CD4-positive, alpha-beta T cell treated with Interleukin-6 at 100 ng/mL for 8 hours (primary cell): ENCODE measurements at places on chromosomes 6 and 20.

DNA sequence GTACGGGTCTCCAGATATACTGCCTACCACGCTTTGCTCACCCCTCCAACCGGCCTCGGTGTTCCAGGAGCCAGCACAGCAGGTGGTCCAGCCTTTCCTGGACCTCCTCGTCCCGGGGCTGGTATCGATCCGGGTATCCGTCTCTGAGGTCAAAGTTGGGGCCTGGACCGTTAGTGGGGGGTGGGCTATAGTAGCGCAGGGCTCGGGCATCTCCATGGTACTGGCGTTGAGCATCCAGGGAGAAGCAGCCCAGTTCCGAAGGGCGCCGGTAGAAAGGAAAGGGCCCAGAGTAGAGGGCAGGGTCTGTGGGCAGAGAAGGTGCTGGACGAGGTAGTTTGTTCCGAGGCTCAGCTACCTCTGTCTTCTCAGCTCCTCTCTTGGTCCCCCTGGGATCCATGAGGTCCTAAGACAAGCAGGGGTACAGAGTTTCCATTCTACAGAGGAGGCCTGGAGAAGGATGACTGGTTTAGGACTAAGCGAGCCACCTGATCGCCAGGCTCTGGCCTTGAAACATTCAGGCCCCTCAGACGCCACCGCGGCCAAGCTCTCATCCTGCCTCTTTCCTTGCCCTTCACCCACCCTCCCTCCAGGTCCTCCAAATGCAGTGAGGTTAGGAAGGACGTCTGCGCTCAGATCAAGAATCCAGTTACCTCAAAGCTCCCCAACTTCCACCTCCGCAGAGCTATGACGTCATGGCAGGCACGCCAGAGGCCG lies 502 bp downstream of the DXO start:
- no peak for DNase-seq

DNA sequence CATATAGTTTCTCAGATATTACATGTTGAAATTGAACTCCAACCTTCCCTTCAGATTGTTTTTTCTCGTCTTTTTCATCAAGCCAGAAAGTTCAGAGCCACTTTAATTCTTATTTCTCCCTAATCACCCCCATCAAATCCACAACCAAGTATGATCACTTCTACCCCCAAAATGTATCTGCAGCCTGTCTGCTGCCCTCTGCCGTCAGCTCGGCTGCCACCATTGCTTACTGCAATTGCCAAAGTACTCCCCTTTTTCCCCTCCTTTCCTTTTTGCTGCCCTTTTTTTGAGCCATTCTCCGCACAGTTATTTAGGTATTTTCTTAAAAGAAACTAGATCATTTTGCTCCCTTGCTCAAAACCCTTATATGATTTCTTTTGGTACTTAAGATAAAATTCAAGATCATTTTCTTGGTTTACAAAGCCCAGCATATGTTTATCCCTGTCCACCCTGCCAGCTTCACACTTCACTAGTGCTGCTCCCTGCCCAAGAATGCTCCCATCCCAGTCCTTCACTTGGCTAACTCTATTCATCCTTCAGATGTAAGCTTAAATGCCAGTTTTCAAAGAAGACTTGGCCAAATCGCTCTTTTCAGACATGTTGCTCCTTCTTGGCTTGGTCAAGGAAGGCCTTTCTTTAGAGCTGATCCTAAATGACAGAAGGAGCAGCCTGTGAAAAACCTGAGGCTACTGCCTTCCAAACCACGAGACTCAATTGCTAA lies 63.7 kb downstream of the SH3BGRL2 start:
- no peak for DNase-seq

GRCh38 chr20:49948809-49949507 lies 12.8 kb downstream of the RNF114 start:
- no peak for DNase-seq

DNA sequence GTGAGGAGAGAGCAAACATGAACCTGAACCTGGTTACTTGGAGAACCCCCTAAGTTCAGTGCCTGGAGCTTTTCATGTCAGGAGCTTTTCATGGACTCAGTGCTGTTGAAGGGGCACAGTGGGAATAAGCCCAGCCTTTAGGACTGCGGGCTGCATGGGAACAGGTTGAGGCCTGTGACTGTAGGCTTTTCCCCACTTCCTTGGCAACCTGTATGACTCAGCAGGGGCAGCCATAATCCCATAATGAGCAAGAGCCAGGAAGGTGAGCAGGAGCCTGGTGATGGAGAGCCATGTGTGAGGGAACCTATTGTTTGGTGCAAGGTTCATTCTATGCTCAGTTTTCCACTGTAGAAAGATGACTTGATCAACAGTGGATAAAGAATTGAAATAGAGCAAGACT lies 23.4 kb downstream of the MEP1A start:
- no peak for DNase-seq

- DNase-seq: peak; percentile 13
Measured at GRCh38 chr6:149368065-149368464, 32.0 kb upstream of the SUMO4 start.

- DNase-seq: no peak
Measured at GRCh38 chr6:74115674-74116073, 419.7 kb downstream of the CD109 start.

- no peak for DNase-seq
Measured at GRCh38 chr20:19973961-19974629, 43.1 kb upstream of the NAA20 start.

DNA sequence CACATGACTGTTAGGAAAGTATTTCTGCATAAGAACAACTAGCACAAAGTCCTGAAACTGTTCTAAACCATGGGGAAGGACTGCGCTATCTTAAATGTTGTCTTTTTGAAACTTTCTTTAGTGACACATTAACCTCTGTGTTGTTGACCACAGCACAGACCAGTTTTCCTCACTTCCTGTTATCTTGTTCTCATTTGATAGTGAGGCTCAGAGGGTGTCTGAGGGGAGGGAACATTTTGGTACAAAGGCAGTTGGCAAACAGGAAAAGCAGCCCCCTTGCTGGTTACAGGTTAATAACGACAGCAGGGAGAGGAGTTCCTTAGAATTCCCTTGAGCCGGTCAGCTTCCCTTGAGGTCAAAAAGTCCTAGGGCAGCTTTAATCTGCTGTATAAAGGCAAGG lies 143.5 kb upstream of the BMP2 start:
- no peak for DNase-seq

GRCh38 chr20:59779656-59780380 lies 153.6 kb downstream of the SYCP2 start:
- DNase-seq: no peak

DNA sequence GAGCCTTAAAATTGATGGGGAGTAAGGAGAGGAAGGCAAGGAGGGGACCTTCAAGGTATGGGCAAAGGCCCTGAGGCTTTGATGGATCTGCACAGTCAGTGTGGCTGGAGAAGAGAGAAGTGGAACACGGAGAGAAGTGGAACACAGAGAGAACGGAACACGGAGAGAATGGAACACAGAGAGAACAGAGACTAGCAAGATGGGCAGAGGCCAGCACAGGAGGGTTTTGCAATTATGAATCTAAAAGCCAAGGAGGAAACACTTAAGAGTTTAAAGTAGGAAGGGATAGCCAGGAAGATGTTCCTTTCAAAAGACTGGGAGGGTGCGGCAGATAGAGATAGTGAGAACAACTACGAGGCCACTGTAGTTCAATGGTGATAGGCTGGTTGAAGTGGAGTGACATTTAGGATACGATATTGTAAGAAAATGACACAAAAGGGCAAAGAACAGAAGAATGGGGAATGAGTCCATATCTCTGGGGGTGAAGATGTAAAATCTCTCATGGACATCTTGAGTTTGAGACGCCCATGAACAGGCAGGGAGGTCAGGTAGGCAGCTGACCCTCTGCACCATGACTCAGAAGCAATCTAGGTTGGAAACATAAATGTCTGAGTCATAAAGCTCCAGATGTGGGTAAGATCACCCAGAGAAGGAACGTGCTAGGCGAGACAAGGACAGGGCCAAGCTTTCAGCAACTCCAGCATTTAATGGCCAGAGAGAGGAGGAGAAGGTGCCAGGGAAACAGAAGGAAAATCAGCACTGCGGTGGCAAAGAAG lies 25.4 kb downstream of the ZMYND8 start:
- DNase-seq: no peak

GRCh38 chr6:114995526-114995925 lies 652.7 kb upstream of the HS3ST5 start:
- DNase-seq: no peak
